DMS53 (cell line): ENCODE measurements at places on chromosomes 12 and 14.
A peak's percentile ranks its signal among the peaks of the same experiment; 100 is the strongest.

GRCh38 chr12:89067421-89068187, 284.7 kb downstream of the DUSP6 start:
- DNase-seq: peak; percentile 19

DNA sequence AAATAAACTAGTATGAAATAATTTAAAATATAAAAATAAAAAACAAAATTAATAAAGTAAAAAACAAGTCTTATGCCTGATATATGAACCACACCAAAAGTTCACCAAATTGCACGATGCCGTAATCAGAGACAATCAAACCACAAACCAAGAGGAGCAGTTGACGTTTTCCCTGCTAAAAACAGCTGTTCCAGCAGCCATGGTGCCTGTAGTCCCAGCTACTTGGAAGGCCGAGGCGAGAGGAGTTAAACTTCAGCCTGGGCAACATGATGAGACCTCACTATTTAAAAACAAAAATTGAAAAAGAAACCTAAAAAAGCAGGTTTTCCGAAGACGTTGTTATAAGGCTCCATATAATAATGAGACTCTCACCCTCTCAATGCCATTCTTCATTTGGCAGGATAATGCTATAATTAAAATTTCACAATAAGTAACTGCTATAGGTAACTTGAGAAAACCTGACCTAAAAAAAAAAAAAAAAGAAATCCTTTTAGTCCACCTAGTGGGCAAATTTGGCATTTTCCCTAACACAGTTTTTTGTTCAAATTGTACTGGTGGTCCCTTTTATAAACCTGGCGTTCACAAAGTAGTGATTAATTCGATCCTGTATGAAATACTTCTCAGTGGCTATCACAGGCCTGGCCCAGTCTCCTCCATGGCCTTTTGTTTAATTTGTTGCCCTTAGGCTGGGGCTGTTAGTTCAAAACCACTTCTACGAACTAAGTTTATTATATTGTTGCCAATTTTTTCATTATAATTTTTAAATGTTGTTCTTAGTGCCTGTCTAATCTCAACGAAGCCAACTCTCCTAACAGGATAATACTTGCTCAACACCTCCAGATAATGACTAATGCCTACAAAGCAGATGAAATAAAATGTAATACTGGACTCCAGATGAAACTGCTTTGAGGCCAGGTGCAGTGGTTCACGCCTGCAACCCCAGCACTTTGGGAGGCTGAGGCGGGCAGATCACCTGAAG, 62.1 kb downstream of the TNFAIP2 start:
- DNase-seq: peak; percentile 38

DNA sequence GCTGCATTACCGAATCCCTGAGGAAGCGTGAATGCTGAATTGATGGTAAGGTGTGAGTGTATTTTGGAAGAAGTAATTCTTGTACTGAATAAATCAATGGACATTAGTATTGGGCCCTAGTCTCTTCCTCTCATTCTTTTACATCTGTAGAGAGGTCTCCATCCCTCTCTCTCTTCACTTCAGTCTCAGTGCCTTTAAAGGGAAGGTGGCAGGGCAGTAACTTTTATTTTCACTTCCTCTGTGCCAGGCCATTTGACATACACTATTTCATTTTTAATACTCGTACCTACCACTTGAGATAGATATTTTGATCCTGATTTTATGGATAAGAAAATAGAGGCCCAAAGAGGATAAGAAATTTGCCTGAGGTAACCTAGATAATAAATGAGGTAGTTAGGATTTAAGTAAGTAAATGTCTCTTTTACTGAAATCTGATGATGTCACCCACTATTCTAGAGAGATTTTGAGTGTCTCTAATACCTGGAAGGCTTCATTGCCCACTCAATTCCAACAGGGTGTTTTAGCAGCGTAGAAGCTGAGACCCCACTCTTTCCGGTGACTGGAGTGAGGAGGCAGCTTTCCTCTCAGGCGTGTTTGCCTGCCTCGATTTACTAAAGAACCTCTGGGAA, 177.9 kb upstream of the PRICKLE1 start:
- DNase-seq: no peak

- DNase-seq: no peak
Observed at GRCh38 chr12:49801141-49802063, 26.8 kb downstream of the NCKAP5L start.

DNA sequence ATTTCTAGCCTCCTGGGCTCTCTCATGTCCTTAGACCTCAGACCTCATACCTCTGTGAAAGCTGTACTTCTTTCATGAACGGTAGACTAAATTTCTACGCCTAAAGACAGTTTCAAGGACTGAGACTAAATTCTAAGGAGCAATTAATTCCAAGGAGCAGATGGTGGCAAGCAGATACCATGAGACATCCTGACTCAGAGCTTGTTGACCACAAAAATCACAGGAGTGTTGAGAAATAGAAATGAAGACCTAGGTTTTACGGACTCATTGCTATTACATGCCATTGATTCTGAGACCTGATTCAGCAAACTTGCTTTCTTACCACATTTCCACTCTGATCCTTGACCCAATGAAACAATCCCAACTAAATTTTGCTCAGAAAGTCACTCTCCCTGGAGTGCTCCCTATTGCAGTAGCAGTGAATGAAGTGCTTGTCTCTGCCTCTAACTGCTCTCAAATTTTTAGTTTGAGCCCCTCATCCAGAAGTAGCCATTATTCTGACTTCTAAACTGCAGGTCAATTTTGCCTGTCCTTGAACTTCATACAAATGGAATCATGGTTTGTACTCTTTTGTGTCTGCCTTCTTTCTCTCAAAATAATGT, 52.0 kb downstream of the PEX5 start:
- no peak for DNase-seq

DNA sequence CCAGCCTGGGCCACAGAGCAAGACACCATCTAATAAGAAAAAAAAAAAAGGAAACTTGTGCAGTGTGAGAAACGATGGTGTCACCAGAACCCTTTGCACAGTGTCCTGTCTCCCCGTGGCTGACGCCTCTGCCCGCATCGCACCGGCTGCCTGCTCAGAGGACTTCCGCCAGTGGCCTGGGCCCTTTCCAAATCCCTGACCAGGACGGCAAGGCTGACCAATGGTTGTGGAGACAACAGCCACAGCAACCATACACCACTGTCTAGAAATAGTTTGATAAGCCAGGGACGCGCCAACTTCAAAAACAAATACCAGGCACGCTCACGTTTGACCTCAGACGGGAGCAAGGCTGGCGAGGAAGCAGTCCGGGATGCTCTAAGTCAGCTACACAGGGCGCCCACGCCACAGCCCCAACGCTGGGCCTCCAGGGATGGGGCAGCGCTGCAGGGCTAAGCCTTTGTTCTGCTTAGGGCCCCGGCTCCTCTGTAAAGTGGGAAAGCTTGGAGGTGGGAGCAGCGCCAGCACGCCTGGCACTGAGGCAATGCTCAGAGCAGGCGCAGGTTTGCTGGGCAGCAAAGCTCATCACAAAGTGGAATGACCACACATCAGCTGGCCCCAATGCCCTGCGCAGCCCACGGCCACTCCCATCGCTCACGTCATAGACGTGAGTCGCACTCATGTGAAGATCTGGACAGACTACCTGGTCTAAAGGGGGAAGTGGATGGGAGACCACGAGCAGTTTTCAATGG, 12.5 kb downstream of the PGAM5 start:
- DNase-seq: no peak

- no peak for DNase-seq
Observed at GRCh38 chr12:65533177-65533883, 254.8 kb downstream of the MSRB3 start.

- DNase-seq: no peak
Observed at GRCh38 chr12:52655251-52655650, 3.2 kb upstream of the KRT2 start.

DNA sequence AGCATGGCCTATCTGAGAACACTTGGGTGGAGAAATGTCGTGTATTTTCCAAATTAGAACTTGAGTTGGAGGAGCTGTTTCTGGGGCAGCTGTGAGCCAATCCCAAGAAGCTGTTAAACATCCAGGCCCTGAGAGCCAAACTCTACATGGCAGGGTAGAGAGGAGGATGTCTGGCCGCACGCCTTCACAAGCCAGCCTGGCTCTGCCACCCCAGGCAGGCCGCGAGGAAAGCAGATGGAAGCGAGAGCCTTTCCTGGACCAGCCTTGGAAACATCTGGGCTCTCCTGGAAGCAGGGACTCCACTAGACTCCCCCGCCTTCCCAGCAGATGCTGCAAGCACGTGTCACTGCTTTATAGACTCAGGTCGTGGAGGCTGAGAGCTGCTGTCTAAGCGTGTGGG, 312.8 kb upstream of the FKBP4 start:
- no peak for DNase-seq

- no peak for DNase-seq
Observed at GRCh38 chr12:15530361-15530760, 208.1 kb downstream of the PTPRO start.

GRCh38 chr14:64823305-64823861, 56.3 kb downstream of the SPTB start:
- peak; percentile 90 for DNase-seq

DNA sequence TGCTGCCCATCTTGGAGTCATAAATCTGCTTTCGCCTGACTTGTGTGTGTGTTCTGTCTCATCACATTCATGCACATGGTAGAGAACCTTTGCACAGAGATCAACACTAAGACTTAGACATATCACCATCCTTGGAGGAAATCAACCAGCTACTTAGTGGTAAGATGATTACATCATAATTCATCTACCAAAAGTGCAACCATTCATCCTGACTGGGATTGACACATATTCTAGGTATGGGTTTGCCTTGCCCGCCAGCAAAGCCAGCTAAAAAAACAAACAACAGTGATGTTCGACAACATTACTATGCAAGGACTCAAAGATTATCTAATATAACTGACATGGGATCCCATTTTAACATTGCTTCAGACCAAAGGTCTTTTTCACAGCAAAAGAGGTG, 228.7 kb downstream of the NUAK1 start:
- no peak for DNase-seq

DNA sequence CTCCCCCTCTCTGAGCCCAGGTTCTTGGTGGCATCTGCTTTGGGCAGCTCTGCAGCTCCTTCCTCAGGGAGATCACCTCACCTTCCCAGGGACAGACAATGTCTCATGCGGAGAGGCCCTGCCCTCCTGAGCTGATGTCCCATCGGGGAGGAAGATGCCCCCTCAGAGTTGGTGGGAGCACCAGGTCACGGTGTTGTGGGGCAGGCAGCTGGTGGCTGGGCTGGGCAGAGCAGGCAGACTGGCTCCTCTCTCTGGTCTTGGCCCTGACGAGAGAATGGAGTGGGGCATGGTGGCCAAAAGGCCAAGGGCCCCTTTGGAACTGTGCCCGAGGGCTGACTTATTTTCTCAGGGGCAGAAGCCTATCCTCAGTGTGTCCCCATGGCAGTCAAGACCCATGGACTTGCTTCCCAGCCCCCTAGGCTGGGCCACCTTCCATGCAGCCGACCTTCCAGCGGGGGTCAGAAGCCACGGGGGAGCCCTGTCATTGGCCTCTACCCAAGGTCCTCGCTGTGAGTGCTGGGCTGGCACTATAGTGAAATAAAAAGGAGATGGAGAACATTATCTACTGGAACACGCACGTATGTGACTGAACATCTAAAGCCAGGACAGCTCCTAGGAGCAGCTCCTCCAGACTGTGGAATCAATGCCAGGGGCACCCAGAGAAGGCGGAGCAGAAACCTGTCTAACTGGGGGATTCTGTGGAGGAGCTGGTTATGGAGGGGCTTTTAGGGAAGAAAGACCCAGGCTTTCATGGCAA, 21.9 kb downstream of the PPP2R5C start:
- no peak for DNase-seq

- no peak for DNase-seq
Observed at GRCh38 chr14:101009531-101009930, 106.0 kb upstream of the RTL1 start.

DNA sequence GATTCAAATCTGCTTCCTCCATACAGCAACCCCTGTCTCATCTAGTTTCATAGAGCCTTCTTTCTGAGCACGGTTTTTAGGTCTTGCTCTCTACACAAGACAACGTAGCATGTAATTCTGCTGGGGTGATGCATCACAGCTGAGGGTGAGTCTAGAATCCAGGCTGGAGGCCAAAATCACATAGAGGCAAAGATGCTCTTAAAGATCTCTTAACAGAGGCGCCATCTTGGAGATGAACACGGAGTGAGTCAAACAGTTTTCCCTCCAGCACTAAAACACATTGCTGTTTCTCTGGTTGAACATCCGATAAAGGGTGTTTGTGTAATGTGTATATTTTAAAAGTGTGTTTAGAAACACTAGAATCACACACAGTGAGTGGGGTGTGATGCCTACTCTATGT, 78.9 kb downstream of the NOS1 start:
- no peak for DNase-seq

DNA sequence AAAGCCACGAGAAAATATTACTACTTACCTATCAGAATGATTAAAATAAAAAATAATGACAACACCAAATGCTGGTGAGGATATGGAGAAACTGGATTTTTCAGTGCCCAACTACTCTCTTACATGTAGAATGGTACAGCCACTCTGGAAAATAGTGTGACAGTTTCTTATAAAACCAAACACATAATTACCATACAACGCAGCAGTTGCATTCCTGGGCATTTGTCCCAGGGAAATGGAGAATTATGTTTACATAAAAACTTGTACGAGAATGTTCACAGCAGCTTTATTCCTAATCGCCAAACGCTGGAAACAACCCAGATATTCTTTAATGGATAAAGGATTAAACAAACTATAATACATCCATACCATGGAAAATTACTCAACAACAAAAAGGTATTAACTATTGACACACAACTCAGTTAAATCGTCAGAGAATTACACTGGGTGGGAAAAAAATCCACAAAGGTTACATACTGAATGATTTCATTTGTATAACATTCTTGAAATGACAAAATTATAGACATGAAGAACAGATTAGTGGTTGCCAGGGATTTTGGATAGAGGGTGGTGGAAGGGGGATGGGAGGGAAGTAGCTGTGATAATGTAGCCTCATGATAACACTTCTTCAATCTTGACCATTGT, 35.4 kb downstream of the TAOK3 start:
- DNase-seq: no peak

DNA sequence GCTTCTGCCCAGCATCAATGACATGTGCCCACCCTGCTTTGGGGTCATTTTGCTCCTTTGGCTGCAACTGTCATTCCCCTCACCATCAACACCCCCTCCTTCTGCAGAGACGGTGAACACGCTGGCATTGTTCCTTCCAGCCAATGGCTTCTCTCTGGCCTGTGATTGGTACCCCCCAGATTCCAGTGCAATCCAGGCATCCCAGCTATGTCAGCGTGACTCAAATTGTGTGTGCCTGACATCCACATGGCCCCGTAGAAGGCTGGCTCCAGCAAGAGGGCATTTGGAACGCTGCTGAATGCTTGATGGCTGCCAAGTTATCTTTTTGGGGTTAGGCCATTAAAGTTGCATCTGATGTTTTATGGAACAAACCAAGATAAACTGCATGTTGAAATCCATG, 21.0 kb upstream of the CCND2 start:
- no peak for DNase-seq

GRCh38 chr12:2402073-2402579, 349.3 kb downstream of the CACNA1C start:
- DNase-seq: no peak

- DNase-seq: peak; percentile 86
Observed at GRCh38 chr12:14567351-14568162, at the start of gene PLBD1. Gene PLBD1 (minus strand): TSS chr12:14567883. CDS start chr12:14567696, 187 bp downstream.

- DNase-seq: no peak
Observed at GRCh38 chr12:109573914-109574244, 285 bp downstream of the MVK start.
